ENCODE measurements at places on chromosomes 11 and 22. TPM values are rescaled to one million over a fixed set of nuclear protein-coding genes. Genes with fewer than 3 reads are reported as not detected.

Gene CYP2D6
- total RNA-seq = 1.3 TPM

Gene KRTAP5-10
- total RNA-seq = not detected

Gene SMCO4
- total RNA-seq = 21.9 TPM

Gene EP300
- 130 TPM for total RNA-seq

Gene OVCH2
- total RNA-seq = 0.42 TPM

Gene ROBO4
- not detected for total RNA-seq

Gene CARNS1
- 0.76 TPM for total RNA-seq

Gene OR8A1
- total RNA-seq = not detected
